GM12864 (cell line): ENCODE measurements at places on chromosomes 6 and 20.

DNA sequence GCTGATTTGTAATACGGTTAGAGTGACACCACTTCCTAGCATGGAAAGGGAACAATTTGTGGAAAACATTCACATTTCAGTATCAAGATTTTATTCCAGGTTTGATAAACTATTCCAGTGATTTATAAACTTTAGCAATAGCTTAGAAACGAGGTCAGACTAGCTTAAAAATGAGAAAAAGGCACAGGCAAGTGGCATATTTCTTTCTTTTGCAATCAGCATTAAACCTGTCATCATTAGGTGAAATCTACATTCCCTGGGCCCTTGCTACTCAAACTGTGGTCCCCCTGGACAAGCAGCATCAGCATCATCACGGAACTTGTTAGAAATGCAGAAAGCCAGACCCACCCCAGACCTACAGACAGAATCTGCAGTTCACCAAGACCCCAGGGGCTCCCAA lies 29.9 kb downstream of the TBC1D7 start:
- DNase-seq, result no peak

GRCh38 chr6:48183811-48184605 lies 73.0 kb upstream of the PTCHD4 start:
- no peak for DNase-seq

- DNase-seq, result no peak
Measured at GRCh38 chr6:33057222-33058150, 16.0 kb downstream of the HLA-DPA1 start.

GRCh38 chr6:141677598-141678211 lies 455.0 kb upstream of the GJE1 start:
- DNase-seq, result no peak

GRCh38 chr6:82458147-82458546 lies 94.5 kb downstream of the TPBG start:
- DNase-seq, result no peak

GRCh38 chr6:73980096-73980495 lies 284.1 kb downstream of the CD109 start:
- DNase-seq, result no peak

- no peak for DNase-seq
Measured at GRCh38 chr6:116406678-116407345, 36.1 kb downstream of the DSE start.

DNA sequence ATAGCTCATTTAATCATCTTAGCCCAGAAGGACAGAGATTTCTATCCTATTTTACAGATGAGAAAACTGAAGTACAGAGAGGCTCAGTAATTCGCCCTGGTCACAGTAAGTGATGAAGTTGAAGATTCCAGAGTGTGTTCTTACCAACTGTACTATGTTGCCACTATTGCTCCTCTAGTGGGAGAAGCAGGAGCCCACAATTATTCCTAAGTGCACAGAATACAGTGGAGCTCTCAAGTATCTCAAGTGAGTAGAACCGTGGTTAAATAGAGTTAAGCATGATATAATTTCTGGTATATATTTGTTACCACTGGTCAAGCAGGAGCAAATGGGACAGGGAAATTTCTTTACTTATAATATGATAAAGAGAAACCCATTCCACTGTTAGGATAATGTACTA lies 22.1 kb downstream of the REPS1 start:
- DNase-seq, result no peak

GRCh38 chr20:55211481-55211880 lies 736.1 kb downstream of the DOK5 start:
- no peak for DNase-seq

DNA sequence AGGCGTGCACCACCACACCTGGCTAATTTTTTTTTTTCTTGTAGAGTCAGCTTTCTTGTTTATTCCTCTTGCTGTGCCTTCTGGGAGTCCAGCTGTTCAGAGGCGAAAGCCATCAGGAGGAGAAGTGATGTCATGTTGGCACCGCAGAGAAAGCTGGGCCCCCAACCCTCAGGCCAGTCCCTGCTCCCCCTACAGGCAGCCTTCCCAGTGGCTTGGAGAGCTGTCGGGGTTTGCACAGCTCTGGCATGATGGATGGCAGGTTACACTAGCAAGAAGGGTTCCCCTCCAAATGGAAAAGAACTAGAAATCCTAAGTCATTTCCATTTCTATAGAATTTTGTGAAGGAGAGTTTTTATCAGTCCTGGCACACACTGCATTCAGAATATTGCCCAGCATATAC lies 72.6 kb downstream of the C6orf52 start:
- DNase-seq, result no peak

DNA sequence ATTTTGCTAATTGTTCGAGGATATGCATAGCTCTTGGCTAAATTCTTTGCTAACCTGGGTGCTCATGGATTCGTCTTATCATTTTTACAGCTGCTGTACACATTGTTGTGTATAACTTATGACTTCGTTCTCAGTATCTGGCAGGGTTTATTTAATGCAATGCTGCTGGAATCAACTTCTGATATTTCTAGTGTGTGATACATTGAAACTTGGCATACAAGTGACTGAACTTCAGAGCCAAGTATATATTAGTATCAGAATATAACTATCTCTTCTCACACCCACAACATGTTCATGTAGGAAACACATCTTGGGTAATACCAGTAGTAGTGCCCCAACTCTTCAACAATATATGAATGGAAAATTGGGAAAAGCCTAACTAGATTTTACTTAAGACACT lies 764.2 kb downstream of the TENT5A start:
- no peak for DNase-seq

GRCh38 chr6:70797625-70798024 lies 129.9 kb downstream of the SMAP1 start:
- DNase-seq, result peak; percentile 5

GRCh38 chr6:45421709-45422502 lies 44.2 kb upstream of the SUPT3H start:
- DNase-seq, result no peak

DNA sequence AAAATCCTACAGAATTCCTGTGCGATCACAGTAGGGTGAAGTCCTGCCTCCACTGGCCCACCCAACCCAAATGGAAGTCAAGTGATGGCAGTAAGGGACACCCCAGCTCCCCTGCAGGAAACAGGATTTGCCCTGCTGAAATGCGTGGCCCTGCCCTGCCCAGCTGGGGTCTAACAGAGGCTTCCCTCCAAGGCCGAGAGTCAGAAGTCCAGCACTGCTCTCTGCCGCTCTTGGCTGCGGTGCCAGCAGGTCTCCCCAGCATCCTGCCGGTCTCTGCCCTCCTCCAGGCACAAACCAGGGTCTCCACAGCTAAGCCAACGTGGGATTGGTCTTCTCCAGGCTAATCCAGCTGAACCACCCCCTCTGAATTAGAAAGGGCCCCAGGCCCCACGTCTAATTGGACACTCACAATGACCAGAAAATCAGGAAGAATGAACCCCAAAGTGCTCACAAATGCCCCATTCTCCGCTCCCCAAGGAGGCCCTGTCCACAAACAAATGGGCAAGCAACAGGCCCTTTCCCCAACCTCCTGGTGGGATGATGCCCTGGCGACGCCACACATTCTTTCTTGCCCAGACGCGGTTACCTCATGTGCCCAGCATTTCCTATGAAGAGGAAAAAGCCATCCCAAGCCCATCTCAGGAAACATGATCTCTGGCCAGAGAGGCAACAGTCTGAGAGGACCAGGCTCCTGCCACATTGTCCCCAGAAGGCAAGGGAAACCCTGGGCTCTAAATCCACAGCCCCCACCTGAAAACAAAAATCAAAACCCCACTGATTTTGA lies 117.2 kb downstream of the BANF2 start:
- DNase-seq, result no peak
